ENCODE measurements at places on chromosomes 2 and 18.

DNA sequence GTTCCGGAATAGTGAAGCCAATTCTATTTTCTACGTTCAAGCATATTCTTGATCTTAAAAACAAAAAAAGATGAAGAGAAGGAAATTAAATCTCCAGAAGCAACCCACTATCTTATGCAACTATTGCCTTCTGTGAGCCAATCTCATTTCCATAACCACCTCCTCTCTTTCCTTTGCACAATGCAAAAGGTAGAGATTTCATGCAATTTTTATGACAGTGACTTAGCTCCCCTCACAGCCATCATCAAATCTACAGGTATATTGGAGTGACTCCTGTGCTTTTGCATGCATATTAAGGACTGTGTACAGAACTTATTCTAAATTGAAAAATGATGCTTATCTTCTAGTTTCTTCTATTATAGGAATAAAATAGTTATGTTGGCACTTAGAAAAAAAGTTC, 191.8 kb downstream of the DCC start:
- DNase-seq = no peak

GRCh38 chr2:229419158-229419557, 148.1 kb upstream of the PID1 start:
- DNase-seq = no peak

DNA sequence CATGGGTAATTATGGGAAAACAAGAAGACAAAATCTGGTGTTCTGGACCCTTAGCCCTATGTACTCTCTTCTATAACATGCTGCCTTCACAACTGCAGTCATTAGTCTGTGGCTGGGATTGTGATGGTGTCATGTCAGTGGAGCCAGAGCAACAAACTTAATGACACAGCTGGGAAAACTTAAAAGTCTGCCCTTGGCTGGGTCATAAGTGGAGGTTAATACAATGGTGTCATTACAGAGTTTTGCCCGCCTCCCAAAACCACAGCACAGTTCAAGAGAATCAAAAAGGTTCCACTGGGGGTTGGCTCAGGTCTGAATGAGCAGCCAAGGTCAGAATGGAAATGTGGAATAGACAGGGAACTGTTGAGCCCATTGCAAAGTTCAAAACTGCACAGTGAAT, 455.7 kb upstream of the PIK3C3 start:
- DNase-seq = no peak

DNA sequence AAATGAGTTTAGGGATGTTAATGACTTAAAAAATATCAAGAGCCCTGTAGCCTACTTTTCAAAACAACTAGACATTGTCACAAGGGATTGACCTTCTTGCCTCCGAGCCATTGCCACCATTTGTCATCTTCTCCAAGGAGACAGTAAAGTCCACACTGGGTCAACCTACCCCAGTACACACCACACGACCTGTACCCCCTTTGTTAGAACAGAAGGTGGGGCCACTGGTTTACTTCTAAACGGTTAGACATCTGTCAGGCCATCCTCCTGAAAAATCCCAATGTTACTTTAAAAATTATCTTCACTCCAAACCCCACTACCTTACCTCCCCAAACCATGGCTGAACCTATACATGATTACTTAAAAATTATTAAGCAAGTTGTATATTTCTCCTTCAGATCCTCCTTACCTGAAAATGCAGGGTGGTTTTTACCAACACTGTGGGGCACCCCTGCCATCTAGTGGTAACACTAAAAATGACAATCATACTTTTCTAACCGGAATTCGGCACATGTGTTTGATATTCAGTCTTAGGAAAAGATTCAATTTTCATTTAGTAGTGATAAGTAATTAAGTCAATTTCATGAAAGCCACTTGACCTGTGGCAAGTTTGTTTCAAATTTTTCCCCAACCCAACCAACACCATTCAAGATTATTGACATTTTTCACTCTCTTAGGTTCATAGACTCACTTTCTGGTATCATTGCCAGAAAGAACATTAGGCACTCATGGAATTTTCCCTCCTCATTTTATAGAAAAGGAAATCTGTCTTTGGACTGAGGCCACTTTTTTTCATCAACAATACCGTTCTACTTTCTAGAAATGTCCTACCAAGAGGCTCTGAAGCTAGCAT, 265.3 kb upstream of the PKDCC start:
- peak; percentile 29 for DNase-seq

GRCh38 chr2:47307066-47307465, 95.9 kb upstream of the MSH2 start:
- no peak for DNase-seq
